ENCODE measurements at places on chromosomes 7 and 10. TPM values are rescaled to one million over a fixed set of nuclear protein-coding genes. Genes with fewer than 3 reads are reported as not detected.

DNA sequence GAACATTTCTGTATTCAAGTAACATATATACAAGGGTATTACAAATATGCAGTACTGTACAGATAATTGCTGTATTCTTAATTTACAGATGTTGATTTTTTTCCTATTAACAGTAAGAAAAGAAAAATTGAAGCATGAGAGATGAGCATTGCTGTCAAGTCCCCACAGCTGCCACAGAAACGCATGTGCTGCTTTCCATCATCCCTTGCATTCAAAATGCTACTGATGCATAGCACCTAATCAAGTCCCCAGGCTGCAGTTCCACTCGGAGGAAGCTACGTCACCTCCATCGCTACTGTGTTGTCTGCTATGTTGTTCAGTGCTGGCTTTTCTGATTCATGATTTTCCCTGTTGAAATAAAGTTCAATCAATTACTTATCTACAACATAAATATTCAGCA, 78.2 kb downstream of the EPC1 start:
- no peak for DNase-seq

- no peak for DNase-seq
Measured at GRCh38 chr10:48939790-48940325, at the start of gene LRRC18. LRRC18 (minus strand) TSS chr10:48939840; CDS start chr10:48914155, 25,685 bp downstream.

Gene BTBD16
- 2.0 TPM for total RNA-seq

- DNase-seq = peak; percentile 12
Measured at GRCh38 chr7:105920766-105921165, 42.3 kb upstream of the CDHR3 start.

GRCh38 chr7:42730586-42730985, 181.3 kb downstream of the C7orf25 start:
- DNase-seq = no peak

Gene GPC2
- 13.6 TPM for total RNA-seq

Gene ITPRIP
- total RNA-seq = 34.8 TPM

- DNase-seq = no peak
Measured at GRCh38 chr10:878895-879294, 52.6 kb downstream of the LARP4B start.

Gene SPAG6
- total RNA-seq = 1.2 TPM

DNA sequence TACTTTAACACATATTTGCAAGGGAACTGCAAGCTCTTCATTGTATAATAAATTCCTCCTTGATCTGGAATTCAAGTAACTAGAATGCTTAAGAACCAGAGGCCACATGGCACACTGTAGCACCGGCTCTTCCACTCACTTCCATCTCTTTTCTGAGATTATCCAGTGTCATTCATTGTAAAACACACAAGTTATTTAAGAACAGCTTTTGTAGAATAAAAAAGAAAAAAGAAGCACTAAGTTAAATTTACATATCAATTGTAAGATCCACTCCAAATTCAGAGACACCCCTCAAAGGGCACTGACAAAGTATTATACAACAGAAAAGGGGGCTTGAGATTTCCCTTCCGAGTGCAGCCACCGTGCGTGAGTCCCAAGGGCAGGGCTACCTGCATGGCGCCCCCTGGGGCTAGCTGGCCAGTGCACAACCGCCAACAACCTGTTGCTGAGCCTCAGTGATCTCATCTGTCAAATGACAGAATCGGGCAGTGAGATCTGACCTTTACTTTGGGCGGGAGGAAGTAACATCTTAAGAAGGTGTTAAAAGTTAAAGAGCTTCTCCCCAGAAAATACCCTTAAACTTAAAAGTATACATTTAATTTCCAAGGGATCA, 12.5 kb downstream of the GLI3 start:
- no peak for DNase-seq

DNA sequence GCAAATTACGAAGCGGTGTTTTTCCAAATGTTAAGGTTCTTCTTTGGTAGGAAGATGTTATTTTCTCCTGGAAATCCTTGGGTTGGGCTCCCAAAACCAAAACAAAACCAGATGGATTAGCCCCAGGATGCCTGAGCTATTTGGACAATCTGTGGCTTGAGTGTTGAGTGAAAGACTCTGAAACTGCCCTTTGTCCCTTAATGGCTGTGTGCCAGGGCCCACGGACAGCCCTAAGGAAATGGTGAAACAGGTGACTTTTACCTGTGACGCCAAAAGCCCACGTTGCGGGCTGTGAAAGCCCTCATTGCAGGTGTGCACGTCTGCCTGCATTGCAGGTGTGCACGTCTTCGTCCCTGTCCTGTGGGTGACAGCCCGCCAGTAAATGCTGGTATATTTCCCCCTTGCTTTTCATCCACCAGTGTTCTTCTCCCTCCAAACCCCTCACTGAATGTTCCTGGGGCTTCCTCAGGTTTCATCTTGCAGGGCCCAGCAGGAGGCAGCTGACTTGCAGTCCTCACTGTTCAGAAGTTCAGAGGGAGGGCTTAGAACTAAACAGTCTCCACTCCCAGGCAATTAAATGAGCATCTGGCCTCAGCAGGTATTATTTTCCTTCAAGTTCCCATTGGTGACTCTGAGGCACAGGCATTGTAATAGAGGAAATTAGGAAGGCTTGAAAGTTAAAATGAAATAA, 10.7 kb downstream of the PFKP start:
- no peak for DNase-seq

DNA sequence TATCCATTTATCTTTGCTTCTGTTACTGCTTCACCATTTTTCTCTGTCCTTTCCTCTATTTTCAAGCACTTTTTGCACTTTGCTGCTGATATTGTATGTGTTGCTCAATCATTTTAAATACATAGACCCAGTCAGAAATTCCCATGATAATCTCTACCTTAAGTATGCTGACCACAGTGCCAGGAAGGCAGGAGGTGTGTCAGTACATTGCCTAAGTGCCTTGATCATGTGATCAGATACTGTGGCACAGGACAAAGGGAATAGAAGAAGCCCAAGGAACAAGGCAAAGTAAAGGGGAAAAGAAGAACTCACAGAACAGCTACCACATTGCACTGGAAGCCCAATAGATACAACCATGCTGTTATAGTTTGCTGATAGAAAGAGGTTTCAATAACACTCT, 53.7 kb upstream of the CD36 start:
- peak; percentile 29 for DNase-seq

- DNase-seq = peak; percentile 49
Measured at GRCh38 chr7:43879477-43879876, 10.2 kb upstream of the MRPS24 start.

Gene NXPH1
- total RNA-seq = not detected

DNA sequence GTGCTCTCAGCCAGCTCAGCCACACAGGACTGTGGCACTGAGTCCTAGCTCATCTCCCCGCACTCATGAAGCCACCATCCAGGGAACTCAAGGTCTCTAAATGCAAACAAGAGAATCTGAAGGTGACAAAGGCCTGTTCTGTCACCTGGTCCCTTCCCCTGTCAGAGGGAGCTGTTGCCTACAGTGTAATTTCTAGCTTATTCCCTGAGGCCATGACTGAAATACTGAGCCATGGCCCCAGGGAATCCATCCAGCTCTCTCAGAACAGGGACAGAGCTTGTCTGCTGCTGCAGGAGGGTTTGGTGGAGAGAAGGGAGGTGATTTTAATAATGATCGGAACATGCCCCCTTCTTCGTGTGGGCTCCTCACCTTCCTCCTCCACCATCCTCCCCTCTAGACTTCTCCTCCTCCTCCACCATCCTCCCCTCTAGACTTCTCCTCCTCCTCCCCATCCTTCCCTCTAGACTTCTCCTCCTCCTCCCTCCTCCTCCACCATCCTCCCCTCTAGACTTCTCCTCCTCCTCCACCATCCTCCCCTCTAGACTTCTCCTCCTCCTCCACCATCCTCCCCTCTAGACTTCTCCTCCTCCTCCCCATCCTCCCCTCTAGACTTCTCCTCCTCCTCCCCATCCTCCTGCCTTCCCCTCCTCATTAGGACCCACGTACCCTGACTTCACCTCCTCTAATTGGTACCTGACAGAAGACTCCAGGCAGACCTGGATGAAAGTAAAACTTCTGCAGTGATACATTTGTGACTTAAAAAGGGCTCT, 338.0 kb upstream of the MKI67 start:
- DNase-seq = peak; percentile 31

GRCh38 chr7:106844279-106844997, 20.6 kb upstream of the PIK3CG start:
- DNase-seq = no peak

Gene FAM241B
- 10.3 TPM for total RNA-seq

GRCh38 chr7:151114151-151115090, 28.1 kb downstream of the AGAP3 start:
- no peak for DNase-seq

DNA sequence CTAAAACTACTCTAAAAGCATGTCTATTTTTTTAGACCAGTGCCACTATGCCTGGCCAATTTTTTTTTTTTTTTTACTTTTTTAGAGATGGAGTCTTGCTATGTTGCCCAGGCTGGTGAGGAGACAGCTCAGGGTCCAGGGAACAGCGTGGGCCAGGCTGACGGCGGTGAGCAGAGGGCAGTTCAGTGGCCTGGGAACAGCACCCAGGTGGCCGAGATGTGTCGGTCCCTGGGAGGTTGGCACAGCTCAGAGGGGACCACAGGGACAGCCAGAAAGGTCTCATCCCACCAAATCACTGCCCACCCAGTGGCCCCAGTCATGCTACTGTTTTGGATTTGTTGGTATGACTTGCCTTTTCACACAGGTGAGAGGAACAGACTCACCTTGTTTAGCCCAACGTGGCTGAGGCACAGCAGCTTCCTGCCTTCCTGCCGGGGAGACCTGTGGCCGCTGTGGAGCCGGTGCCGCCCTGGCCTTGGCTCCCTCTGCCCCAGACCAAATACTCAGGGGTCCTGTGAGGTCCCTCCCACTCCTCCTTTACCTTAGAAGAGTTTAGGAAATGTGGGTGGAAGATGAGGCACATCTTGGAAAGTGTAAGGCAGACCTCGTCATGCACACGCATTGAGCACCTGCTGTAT, 109.6 kb downstream of the PTPRE start:
- no peak for DNase-seq

Gene LOXL4
- 5.7 TPM for total RNA-seq

Gene CPA4
- 0.25 TPM for total RNA-seq

Gene ARF5
- 355 TPM for total RNA-seq

GRCh38 chr7:12323415-12323814, 80.2 kb downstream of the VWDE start:
- DNase-seq = no peak

Gene PKD2L1
- not detected for total RNA-seq

GRCh38 chr10:119608316-119609155, 11.8 kb upstream of the TIAL1 start:
- DNase-seq = no peak

Measured in kidney epithelial cell (primary cell).